ENCODE measurements at places on chromosomes 7 and 10. TPM values are rescaled to one million over a fixed set of nuclear protein-coding genes. Genes with fewer than 3 reads are reported as not detected.

DNA sequence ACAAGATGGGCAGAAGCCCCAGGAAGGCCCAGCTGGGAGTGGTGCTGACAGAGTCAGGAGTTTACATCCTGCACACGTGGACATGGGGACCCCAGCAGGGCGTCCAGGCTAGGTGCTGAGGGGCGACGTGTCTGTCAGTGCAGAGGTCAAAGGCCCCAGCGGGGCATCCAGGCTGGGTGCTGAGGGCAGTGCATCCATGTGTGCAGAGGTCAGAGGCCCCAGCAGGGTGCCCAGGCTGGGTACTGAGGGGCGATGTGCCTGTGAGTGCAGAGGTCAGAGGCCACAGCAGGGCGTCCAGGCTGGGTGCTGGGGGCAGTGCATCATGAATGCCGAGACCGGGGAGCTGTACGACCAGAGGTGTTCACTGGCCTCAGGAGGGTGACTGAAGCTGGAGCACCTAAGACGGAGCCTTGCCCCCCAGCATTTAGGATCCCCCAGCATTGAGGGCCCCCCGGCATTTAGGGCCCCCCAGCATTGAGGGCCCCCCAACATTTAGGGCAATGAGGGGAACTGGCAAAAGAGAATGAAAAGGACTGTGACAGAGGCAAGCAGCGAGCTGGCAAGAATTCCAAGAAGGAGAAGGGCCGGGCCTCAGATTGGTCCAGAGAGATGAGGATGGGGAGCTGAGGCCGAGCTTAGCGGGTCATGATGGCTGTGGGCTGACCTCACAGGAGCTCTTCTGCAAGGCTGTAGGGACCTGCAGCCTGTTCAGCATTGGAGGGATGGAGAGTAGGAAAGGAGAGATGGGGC lies 474.9 kb downstream of the PTPRN2 start:
- no peak for DNase-seq

DNA sequence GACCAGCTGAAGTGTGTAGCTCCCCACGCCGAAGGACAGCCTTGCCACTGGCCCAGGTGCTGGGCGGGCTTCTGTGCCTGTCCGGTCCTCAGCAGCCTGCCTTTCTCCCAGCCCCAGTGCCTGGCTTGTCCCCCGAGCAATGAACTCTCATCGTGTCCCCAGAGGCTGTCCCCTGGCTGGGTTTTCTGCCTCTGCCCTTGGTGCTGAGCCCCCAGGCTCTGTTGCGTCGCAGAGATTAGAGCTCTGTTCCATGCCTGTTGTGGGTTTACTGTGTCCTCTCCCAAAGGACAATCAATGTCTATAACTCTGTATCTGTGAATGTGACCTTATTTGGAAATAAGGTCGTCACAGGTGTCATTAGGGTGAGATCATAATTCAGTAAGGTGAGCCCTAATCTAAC lies 226.1 kb upstream of the SHH start:
- no peak for DNase-seq

DNA sequence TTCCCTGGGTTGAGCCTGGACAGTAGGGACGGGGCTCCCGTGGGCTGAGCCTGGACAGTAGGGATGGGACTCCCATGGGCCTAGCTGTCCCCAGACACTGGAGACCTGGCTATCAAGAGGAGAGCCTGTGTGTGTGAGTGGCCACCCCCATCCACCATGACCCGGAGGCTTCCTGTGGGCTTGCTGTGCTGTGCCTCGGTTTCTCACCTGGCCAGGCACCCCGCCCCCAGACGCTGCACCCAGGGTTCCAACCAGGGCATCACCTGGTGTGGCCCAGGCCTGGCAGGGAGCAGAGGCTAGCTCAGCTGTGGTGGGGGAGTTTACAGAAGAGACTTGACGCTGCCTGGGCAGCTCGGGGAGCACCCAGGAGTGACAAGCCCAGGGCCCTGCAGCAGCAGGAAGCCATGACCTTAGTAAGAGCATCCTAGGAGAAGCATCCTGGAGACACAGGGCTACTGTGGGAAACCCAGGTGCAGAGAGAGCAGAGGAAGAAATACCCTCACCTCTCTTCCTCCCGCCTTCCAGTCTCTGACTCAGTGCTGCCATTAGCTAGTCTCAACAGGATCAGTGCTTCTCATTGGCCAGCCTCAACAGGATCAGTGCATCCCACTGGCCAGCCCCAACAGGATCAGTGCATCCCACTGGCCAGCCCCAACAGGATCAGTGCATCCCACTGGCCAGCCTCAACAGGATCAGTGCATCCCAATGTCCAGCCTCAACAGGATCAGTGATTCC lies 61.0 kb downstream of the PDGFA start:
- no peak for DNase-seq

The PIK3CG gene
- 0.02 TPM for polyA plus RNA-seq

- no peak for DNase-seq
Measured at GRCh38 chr7:140989068-140989467, 25.7 kb downstream of the MRPS33 start.

DNA sequence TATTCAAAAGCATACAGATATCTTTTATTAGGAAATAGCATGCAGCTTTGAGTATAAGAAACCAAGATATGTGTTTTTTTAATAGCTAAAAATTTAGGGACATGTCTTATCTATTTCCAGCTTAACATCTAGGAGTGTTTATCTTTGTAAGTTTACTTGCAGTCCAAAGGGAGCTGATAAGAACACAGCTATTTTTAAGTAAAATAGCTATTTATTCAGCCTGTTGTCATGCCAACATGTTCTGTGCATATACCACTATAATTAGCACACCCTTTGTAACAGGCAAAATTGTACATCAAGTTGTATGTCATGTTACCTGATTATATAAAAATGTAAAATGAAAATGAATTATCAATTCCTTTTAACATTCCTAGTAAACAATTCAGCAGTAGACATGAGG lies 29.6 kb downstream of the FAM133B start:
- no peak for DNase-seq

GRCh38 chr10:101495324-101495925 lies 92.6 kb downstream of the POLL start:
- no peak for DNase-seq

The PILRA gene
- 0.30 TPM for polyA plus RNA-seq

DNA sequence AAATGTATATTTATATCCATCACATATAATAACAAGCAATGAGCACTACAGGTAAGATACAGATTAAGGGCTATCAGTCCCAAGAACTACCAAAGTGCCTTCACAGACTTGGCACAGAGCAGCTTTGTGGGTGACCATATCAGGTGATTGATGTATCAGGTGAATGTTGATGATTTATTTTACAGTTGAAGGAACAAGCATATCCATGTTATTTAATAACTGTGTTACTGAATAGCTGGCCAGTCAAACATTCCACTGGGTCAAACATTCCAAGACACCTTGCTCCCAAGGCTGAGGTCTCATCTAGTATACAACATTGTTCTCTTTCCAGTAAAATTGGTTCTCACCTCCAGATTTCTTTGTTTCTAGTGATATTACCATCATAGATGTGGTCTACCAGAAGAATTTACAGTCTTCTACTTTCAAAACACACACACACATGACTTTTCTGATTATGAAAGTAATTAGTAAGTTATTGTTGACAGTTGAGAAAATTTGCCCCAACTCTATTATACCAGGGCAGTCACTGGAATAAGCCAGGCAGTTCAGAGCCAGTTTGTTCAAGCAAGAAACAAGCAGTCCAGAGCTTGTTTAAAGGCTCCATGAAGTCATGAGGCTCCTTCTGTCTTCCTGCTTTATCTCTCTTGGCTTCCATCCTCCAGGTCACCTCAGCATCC lies 68.2 kb downstream of the ELAPOR2 start:
- DNase-seq: no peak

The MINDY4 gene
- 2.4 TPM for polyA plus RNA-seq

The MAPK8 gene
- 58.7 TPM for polyA plus RNA-seq

DNA sequence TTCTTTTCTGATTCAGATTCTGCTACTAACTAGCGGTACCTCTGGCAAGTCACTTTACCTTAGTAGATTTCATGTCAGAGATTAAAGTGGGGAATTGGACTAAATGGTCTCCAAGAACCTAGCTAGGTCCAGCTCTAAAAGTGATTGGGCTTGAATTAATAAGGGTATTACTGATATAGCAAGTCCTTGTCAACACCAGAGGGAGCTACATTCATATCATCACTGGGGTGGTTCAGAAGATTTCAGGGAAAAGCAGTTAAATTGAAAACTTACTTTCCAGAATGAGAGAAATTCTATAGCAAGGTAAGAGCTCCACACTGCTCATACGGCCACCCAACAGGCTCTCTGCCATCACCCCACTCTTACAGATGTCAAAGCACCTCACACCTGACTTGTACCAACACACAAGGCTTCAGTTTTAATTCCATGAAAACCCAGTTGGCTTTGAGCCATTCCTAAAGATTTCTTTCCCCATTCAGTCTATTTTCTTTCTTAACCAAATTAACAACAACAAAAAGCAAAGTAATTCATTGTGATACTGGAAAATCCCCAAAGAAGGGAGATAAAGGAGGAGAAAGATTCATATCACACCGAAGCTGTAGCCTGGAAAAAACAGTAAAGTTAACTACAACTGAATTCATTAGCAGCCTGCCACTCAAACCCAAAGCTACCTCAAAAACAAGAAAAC lies 38.0 kb upstream of the SPOCK2 start:
- peak; percentile 10 for DNase-seq

The GHRHR gene
- polyA plus RNA-seq: not detected

DNA sequence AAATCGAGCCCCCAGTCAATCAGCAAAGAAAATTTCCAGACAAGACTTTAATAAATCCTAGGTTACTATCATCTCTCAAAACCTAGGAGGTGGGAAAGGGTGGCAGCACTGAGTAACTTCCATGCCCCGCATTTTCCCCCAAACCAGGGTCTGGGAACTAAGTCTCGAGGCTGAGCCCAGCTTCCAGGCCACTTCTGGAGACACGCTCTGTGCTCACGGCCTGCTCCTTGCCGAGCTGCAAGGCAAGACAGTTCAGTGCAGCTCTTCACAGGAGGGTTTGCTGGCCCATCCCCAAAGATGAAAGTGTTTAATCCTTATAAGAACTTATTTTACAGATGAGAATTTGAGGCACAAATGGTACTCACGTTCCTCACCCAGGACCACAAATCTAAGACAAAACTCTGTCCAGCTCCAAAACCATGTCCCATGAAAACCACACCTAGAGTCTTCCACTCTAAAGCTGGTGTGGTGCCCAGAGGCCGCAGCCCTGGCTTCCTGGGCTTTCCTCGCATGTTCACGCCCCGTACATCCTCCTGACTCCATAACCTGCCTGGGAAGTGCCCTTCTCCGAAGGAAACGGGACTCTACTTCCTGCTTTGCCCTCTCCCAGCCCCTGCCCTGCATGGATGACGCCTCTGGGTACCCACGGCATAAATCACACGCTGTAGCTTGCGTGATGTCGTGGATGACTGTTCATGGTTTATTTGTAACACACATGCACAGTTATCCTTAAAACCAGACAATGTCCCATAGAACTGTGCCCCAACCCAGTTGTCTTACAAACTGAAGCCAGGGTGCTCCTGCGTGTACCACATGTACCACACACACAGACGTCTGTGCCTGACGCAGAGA lies 201.2 kb downstream of the DIP2C start:
- DNase-seq: no peak

DNA sequence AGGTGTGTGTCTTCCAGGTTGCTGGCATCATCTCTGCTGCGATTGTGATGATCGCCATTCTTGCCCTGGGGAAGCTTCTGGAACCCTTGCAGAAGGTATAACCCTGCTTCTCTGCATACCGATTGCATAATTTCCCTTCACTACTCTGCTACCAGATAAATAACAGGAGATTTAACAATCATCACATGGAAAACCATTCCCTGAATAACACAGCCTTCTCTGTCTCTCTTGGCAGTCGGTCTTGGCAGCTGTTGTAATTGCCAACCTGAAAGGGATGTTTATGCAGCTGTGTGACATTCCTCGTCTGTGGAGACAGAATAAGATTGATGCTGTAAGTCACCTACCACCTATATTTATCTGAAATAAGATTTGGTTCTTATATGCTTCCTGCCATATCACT lies 33.8 kb downstream of the SLC26A4 start:
- no peak for DNase-seq

DNA sequence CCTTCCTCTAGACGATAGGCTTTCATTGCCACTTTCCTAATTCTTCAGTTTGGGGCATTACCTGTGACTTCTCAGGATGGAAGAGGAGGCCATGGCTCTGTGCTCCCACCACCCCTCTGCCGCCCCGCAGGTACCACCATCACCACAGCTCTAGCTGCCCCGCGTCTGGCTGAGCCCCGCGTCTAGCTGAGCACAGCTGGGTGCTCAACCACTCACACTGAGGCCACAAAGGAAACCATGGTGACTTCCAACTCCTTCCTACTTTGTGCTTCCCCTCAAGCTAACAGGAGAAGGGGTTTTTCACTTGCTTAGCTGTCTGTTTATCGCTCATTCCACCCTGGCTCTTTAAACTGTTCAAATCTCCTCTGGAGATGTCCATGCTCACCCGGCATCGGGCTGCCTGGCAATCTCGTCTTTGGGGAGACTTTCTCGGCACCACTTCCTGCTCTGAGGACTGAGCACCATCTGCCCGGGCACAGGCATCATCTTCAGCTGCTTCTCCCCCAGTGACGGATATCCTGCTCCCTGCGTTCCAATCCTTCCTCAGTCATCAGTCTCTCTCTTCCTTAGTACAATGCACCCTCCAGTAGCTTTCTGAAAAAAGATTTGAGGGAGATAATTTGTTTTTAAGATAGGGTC lies 59.4 kb downstream of the MAD1L1 start:
- no peak for DNase-seq

- DNase-seq: no peak
Measured at GRCh38 chr10:116038259-116038658, 234.7 kb downstream of the GFRA1 start.

DNA sequence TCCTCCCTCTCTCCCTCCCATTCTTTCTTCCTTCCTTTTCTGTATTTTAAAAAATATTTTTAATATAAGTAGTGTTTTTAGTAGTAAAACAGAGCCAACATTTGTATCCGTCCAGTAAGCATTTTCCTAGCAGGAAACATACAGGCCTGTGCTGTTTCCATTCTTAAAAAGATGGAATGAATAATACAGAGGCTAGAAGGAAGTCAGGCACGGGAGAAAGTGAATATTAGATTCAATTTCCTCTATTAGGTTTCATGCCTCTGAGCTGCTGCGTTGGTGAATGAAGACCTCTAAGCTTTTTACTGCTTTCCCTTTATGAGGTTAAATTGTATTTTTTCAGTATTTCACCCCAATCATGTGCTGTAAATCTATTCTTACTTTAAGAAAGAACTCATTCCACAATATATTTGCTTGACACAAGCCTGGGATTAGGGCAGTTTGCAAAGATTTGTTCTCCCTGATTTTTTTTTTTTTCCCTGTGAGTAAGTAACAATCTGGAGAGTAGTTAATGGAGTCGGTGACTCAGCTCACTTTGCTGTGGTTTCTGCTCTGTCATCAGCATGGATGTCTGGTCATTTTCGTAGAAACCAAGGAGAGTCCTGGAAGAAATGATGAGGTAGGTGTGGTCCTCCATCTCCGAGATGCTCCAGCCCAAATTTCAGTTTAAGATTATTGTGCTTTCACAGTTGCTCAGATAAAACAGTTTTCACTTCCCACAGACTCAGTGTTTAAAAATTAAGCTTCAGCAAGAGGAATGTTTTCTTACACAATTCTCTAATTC lies 76.1 kb upstream of the PITRM1 start:
- DNase-seq: peak; percentile 79

Data from AG04450 (cell line).